AG04449 (cell line): ENCODE measurements at places on chromosomes 7 and 10.

DNA sequence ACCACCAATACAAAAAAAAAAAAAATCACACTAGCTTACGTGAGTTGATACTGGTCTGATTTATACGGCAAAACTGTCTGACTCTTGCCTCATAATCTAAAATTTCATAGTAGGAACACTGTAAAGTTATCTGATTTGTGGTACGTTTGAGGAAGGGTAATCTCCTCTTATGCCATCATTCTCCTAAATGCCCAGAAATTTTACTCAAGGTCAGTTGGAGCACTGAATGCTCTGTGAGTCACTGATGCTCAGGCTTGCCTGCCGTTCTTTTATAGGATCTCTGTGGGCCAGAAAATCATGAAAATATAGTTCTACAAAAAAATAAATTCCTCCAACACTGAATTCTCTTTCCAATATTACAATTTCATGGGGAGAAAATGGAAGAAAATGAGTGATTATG is 135.7 kb downstream of the PDE1C start:
- DNase-seq = no peak

GRCh38 chr7:152989889-152990380 is 230.4 kb downstream of the ACTR3B start:
- no peak for DNase-seq

DNA sequence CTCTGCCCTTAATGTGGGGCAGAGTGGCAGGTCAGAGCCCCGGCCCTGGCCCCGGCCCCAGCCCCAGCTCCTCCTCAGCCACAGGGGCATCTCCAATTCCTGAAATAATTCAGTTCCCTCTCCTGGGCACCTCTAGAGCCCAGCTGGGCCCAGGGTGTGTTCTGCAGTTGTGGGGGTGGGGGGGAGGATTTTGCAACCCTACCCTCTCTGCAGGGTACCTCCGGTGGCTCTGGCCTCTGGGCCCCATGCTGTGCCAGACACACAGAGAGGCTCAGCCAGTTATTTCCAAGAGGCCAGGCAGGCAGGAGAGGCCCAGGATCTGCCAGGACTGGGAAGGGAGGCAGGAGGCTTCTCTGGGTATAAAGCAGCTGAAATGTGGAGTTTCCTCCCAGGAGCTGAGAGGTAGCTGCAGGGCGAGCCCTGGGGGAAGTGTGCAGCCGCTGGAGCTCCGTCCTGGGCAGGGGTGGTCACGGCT is 47.9 kb downstream of the PWWP2B start:
- DNase-seq = no peak

DNA sequence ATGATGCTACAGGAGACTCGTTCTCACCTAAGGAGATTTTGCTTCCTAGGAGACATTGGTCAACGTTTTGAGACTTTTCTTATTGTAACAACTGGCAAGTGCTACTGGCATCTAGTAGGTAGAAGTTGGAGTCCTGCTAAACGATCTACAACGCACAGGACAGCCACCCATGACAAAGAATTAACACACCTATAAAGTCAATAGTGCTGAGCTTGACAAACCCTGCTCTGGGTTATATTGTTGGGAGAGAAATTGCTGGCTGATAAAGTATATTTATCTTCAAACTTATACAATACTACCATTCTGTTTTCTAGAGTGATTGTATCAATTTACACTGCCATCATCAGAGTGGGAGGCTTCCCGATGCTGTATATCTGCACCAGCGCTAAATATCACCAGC is 57.8 kb downstream of the SAMD9 start:
- no peak for DNase-seq
